ENCODE measurements at places on chromosomes 11 and 22.

DNA sequence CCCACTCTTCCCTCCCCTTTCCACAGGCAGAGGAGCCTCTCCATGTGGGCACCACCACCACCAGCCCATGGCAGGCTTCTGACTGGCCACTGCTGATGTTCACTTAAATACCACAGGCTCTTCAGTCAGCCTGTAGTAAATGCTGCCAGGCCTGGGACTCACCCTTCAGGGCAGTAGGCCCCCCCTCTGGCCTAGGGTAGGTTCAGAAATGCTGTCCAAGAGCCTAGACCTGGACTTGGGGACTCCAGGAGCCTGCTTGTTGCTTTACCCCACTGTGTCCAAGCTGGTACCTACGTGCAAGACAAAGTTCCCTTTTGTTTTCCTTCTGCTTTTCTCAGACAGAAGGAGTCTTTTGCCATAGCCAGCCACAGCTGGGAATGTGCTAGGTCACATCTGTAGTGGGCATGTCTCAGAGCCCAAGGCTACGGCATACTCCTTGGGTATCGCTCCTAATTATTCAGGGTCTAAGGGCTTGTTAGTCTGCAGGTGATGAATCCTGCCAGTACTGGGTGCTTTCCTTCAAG lies 38.6 kb downstream of the TMEM135 start:
- DNase-seq = no peak

DNA sequence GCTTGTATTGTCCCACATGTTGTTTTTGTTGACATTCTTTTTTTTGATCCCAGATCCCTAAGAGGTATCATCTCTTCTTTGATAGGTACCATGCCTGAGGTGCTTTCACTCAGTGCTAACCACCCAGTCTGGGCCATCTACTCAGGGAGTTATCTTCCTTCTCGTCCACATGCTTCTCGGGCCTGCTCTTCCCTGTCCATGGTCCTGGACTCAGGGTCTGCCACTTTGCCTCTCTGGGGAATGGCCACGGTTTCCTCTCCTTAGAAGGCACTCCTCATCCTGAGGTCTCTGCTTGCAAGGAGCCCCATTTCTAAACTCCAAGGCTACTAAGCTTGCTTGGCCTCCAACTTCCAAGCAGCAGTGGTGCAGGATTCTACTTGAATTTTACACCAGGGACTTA lies 227.0 kb upstream of the NCAM1 start:
- peak; percentile 76 for DNase-seq

GRCh38 chr22:25357132-25357455 lies 137.7 kb downstream of the CRYBB2 start:
- no peak for DNase-seq

DNA sequence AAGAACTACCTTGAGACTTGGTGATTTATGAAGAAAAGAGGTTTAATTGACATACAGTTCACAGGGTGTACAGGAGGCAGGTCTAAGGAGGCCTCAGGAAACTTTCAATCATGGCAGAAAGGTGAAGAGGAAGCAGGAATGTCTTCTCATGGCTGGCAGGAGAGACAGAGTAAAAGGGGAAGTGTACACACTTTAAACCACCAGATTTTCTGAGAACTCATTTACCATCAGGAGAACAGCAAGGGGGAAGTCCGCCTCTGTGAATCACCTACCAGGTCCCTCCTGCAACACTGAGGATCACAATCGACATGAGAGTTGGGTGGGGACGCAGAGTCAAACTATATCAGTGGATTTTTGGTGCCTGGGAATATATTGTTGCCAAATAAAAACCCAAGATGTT lies 40.3 kb upstream of the OR5D13 start:
- DNase-seq = no peak

GRCh38 chr11:35316161-35316560 lies 103.2 kb downstream of the SLC1A2 start:
- DNase-seq = no peak

GRCh38 chr11:33867996-33868646 lies 23.8 kb downstream of the LMO2 start:
- DNase-seq = no peak

DNA sequence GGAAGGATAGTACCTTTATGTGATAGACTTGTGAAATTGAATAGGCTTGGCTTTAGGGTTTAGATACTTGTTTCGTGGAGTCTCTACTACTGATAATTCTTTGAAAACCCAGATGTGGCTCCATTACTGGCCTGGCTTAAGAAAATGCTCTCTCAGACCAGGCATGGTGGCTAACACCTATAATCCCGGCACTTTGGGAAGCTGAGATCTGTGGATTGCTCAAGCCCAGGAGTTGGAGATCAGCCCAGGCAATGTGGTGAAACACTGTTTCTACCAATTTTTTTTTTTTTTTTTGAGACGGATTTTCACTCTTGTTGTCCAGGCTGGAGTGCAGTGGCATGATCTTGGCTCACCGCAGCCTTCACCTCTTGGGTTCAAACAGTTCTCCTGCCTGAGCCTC lies 40.9 kb downstream of the ATG13 start:
- no peak for DNase-seq

DNA sequence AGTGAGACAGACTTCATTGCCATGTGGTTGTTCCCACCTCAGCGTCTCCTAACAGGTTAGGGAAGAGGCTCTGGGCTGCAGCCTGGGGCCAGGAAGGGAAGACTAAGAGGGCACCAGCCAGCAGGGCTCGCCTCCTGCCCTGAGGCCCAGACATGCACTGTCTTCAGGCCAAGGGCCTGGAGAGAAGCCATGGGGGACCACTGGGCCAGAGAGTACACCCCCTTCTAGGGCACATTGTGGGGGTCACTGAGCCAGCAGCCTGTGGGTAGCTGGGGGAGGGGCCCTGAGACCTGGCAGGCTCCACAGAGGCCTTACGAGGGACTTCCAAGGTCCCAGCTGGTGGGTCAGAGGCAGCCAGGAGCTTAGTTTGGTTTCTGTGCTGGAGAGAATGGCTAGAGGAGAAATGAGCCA lies 25.0 kb upstream of the MYRF start:
- DNase-seq = no peak

DNA sequence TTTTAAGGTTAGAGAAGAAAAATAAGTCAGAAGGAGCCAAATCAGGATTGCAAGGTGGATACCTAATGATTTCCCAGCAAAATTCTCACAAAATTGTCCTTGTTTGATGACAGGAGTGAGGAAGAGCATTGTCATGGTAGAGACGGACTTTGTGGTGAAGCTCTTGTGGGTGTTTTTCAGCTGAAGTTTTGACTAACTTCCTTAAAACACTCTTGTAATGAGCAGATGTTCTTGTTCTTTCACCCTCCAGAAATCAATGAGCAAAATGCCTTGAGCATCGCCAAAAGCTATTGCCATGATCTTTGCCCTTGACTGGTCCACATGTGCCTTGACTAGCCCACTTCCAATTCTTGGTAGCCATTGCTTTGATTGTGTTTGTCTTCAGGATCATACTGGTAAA lies 20.0 kb downstream of the CALCB start:
- DNase-seq = no peak

- DNase-seq = peak; percentile 71
These were observed 58.2 kb downstream of the ACER3 start for GRCh38 chr11:76918941-76919386.

DNA sequence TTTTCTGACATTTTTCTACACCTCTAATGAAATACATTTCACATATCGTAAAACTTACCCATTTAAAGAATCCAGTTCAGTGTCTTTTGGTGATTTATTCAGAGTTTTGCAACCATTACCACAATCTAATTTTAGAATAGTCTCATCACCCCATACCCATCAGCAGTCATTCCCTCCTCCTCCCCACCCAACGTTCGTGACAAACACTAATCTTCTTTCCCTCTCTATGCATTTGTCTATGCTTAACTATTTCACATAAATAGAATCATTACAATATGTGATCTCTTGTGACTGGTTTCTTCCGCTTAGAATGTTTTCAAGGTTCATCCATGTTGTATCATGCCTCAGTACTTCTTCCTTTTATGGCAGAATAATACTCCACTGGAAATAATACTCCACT lies 9.5 kb downstream of the TTC28 start:
- DNase-seq = no peak

DNA sequence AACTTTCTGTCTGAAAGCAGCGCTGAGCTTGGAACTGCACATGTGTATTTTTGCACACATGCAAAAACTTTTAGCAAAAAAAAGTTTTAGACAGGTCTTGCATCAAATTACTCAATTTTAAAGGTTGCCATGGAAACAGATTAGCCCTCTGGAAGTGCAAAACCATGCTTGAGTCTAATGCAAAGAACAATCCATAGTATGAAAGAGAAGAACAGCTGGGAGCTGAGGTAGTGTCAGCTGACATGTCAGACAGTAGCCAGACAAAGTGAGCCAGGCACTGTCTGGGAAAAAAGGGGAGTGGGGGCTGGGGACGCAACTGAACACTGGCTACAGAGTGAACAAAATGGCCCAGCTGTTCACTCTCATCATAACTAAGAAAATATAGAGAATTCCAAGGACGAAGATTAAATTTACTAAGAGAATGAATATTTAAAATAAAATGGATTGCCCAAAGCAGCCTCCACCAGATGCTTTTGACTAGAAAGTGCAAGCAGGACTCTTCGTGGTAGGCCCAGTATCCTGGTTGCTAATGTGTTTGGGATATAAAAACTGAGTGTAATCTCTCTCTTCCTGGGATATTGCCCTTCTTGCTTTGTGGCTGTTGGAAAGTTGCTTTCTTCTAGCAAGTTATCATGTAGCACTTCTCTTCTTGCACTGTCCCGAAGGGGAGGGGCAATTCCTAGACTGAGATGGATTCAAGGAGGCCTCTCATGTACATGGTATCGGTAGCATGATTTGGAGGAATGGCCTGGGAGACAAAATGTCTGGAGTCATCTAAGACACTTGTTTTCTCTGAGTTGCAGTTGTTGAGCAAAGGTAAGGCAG lies 434.1 kb upstream of the FAT3 start:
- DNase-seq = peak; percentile 25

DNA sequence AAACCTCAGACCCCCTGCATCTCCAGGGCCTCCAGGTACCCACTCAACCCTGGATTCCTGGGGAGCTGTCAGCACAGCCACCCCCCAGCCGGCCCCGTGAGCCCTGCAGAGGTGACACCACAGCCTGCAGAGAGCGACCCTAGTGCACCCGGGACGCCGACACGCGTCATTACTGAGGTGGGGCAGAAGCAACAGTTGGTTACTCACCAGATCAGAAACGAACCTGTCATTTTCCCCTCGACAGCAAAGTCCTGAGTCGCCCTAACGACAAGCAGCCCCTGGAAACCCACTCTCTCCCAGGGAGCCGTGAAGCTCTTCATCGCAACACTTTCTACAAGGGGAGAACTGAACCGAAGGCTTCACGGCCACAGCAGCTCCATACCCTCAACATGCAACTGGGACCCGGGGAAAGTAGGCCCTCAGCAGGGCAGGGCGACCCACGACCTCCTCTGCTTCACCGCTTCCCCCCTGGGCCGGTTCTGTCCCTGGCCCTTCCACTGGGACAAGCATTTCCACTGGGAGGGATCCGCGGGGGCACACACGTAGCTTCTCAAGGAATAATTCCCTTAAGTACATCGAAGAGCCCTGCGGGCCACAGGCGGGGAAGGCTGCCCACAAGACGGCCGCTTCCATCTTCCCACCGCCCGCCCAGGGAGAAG lies 1.6 kb downstream of the BRD1 start:
- no peak for DNase-seq

GRCh38 chr11:4044976-4045646 lies 49.5 kb upstream of the RRM1 start:
- DNase-seq = no peak

GRCh38 chr11:118629761-118630661 lies 22.6 kb downstream of the PHLDB1 start:
- no peak for DNase-seq

DNA sequence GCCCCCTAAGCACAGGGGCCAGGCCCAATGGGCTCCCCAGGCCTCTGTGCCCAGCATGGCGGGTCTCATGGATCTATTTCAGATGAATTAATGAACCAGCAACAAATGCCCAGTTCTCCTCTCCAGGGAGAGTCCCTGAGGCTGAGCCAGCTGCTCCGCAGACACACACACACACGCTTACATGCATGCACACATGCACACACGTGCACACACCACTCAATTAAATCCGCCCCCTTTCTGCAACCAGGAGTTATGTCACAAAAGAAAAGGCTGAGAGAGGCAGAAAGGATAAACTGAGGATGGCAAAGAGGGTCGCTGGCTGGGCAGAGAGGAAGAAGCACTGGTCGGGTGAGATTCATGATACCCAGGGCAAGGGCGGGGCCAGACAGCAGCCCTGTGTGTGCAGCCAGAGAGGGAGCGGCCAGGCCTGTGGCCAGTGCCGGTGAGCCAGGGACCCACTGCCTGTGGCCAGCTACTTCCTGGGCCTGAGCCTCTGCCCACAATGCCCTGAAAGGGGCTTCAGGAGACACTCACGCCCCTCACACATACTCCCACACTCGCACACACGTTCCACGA lies 19.8 kb downstream of the IL2RB start:
- DNase-seq = no peak

- DNase-seq = no peak
These were observed 3.0 kb downstream of the TOLLIP start for GRCh38 chr11:1306186-1307162.

- DNase-seq = no peak
These were observed 1.6 kb upstream of the TRIM29 start for GRCh38 chr11:120139316-120140069.

DNA sequence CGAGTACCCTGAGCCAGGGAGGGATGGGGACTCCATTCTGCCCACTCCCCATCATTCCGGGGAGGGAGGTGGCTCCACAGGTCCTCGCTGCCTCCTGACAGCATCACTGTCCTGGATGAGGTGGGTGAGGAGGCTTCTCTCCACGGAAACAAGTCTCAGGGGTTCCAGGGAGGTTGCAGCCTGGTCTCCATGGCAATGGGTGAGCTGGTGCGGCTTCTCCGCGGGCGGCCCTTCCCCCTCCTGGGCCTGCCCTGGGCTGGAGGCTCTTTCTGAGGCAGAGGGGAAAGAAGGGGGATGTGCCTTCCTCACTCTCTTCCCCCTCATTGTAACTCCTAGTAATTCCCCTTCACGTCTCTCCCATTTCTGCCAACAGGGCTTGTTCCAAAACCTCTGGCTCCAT lies 37.1 kb upstream of the PARVG start:
- DNase-seq = no peak

DNA sequence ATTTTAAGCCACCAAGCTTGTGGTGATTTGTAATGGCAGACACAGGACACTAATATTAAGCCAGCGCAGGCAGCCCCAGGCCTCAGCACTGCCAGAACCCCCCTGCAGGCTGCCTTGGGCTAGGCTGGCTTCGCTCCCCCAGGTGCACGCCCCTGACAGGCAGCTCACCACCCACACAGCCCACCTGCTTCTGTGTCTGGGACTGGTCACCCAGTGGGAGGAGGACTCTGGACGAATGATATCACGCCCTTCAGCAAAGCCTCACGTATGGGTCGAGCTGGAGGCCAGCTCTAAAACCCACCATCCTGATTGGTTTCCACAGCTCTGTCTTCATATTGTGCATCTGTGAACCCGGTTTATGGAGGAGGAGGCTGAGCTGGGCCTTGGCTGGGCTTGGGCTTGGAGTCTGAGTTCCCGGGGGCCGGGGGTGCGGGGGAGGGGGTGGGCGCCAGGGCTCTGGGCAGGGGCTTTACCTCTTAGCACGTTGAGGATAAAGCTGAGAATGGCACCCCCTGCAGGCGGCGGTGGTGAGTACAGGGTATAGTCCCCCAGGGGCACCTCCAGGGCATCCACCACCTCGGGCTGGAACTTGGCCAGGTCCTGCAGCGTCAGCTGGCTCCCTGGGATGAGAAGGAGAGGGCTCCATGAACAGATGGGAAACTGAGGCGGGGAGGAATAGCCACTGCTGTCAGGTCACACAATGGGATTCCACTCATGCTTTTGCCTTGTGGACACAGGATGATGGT lies 13.8 kb downstream of the GGT5 start:
- DNase-seq = no peak

- no peak for DNase-seq
These were observed 61.7 kb downstream of the PTPRJ start for GRCh38 chr11:48041877-48042695.

- DNase-seq = no peak
These were observed 30.7 kb downstream of the SPON1 start for GRCh38 chr11:13993096-13993765.
